ENCODE measurements at places on chromosomes 3 and 15.

- DNase-seq = peak; percentile 10
Observed at GRCh38 chr15:92663250-92663951, 7.8 kb upstream of the FAM174B start.

DNA sequence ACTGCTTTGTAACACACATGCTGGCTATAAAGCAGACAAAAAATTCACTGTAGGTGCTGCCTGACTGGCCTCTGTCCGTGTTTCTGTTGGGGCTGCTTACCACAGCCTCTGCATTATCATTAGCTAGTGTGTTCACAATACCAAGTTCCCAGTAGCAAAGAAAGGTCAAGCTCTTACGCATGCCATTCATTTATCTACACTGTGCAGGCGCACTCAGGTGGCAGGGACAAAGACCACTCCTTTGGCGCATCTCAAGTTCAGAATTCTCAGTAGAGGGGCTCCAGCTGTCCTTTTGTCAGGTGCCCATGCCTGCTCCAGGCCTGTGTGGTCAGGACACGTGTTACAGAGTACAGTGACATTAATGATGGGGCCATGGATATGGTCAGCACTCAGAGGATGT, 22.3 kb downstream of the MLH1 start:
- no peak for DNase-seq

DNA sequence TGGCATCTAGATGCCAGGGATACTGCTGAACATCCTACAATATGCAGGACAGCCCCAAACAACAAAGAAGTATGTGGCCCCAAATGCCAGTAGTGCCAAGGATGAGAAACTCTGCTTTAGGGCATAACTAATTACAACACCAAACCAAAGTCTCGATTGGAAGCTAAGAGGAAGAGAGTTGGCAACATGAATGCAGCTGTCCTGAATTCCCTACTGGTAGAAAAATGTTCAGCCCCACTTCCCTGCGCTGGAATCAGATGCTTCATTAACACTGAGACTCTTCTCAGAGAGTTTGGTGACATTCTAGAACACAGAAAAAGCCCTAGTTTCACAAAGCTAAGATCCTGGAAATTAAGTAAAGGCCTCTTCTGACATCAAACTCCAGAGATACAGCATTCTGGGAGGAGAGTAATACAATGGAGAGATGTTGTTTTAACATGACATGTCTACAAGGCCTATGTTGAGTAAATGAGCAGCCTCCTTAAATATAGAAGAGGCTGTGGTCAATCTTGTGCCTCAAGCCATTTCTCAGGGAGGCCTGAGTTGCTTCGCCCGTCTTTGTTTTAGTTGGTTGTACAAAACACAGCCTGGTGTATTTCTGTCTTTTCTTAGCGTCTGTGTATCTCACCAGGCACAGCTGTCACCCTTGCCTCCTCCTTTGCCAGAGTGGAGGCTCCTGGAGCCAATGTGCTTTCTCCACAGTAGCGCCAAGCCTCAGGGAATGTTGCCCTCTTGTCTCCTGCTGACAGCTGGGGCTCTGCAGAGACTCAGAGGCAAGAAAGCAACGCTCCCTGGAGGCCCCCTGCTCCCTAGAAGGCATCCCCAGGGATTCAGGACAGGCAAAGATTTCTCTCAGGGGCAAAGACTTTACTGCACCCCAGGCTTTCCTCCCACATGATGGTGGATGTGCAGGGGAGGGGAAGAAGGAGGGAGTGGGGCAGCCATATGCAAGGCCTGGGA, 25.1 kb upstream of the CTNNB1 start:
- no peak for DNase-seq

GRCh38 chr15:58043192-58043903, 22.2 kb downstream of the ALDH1A2 start:
- DNase-seq = no peak

- no peak for DNase-seq
Observed at GRCh38 chr3:5634411-5634810, 446.9 kb downstream of the EDEM1 start.

GRCh38 chr3:56355570-56356185, 112.6 kb downstream of the ERC2 start:
- DNase-seq = no peak

GRCh38 chr15:89514596-89515406, 18.4 kb upstream of the RHCG start:
- no peak for DNase-seq

- DNase-seq = no peak
Observed at GRCh38 chr3:112815981-112816380, 30.7 kb downstream of the CD200R1L start.

- DNase-seq = no peak
Observed at GRCh38 chr3:42822828-42823227, 13.6 kb downstream of the ACKR2 start.

GRCh38 chr3:186219211-186219638, 110.3 kb upstream of the ETV5 start:
- no peak for DNase-seq

DNA sequence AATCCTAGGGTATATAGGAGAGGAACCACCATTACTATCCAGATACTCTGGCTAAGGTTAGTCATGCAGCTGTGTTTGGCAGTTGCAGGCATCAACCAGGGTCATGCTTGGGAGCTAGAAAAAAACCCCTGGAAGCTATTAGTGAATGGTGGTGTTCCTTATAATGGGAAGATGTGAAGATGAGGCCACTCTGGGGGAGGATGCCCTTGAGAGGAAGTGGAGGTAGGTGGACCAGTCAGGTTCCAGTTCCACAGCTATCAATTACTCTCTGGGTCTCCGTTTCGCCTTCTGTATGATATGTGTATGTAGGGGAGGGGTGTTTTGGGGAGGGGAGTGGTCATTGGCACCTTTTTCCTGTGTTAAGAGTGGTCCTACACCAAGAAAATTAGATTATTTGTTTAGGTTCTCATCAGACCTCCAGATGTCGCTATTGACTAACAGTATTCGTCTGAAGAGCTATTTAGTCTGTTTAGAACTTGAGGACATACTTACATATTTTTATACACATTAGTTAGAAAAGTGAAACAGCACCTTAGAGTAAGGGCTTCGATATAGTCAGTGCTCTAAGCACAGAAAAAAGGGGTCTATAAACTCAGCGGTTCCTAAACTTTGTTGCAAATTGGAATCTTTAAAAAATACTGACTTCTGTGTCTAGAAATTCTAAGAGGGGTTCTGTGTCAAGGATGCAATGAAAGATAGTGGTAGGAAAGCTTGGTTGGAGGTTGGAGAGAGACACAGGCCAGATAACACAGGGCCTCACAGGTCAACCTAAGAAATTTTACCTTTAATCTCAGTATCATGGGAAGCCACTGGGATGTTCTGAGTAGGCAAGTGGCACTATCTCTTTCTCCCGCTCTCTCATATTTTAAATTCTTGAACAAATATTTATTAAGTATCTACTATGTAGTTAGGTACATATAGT, 9.1 kb upstream of the HPS3 start:
- no peak for DNase-seq

GRCh38 chr3:161414907-161415306, 43.6 kb upstream of the SPTSSB start:
- DNase-seq = no peak

DNA sequence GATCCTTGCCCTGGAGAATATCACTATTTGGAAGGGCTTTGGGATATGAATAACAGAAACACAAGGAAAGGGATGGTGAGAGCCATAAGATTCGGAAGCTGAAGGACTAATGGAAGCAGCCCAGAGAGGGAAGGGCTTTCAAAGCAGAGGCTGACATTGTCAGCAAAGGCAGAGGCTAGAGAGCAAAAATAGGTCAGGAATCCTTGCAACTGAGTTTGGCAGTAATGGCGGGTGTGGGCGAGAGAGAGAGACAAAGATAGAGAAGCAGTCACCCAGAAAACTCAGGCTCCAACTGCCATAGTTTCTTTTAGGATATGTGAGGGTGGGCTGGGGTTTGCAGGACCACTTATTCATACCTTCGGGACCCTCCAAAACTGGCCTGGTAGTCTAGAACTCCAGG, 248.6 kb downstream of the OPA1 start:
- no peak for DNase-seq

DNA sequence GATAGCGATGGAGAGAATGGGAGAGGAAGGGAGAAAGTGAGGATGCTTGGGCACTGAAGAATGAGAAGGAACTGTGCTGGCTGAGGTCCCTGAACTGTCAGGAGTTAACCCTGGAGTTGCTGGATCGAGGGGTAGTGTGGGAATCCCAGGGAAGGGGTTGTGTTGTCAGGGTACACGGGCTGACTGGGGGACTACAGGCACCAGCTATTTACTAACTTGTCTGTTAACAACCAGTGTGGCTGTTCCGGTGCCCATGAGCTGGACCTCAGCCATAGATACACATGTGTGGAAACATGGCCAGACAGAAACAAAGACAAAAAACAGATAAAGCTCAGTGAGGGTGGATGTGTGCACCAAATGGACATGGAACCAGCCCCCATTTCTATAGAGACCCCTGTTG, 55.1 kb downstream of the GASK1A start:
- no peak for DNase-seq

DNA sequence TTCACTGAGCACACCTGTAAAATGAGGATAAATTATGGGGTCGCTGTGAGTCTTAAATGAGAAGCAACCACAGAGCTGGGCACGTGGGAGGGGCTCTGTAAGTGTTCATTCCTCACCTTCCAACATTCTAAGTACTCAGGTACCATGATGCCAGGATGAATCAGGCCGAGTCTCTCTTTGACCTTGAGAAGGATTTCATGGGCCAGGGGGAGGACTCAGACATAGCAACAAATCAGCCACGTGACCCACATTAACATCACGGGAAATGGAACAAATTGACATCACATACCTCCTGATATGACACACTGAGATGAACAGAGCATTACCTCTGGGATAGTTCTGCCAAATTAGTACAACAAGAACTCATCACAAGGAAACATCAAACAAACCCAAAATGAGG, 35.2 kb upstream of the USP3 start:
- DNase-seq = peak; percentile 42

DNA sequence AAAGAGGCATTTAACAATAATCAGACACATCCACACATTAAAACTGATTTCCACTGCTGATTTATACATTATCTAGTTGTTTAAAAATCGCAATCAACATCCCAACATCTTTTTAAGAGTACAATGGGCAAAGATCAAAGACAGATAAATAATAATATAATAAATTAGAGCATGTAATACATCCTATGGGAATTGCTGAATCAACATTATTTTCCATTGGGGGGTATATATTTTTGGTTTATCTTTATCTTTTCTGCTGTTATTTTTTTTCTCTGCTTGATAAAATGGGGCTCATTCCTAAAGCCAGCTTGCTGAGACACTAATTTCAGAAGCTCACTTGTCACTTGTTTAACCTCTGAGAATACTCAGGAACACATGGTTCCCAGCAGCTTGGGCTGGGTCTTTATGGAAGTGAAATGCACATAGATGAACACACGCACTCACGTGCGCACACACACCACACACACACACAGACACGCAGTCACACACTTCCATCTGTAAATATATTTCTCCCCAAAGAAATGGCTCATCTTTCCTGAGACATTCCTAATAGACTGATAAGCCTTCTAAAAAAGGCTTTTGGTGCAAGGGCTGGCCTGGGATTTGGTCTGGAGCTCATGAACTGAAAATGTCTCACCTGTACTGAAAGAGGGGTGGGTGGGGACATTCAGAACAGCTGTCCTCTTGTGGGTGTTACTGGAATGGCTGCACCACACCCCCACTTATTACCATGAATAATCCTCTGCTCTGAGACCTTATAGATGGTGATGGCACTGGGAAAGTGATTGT, 3.5 kb upstream of the PPIB start:
- no peak for DNase-seq

- DNase-seq = no peak
Observed at GRCh38 chr3:114392831-114393230, 99.0 kb downstream of the TIGIT start.

DNA sequence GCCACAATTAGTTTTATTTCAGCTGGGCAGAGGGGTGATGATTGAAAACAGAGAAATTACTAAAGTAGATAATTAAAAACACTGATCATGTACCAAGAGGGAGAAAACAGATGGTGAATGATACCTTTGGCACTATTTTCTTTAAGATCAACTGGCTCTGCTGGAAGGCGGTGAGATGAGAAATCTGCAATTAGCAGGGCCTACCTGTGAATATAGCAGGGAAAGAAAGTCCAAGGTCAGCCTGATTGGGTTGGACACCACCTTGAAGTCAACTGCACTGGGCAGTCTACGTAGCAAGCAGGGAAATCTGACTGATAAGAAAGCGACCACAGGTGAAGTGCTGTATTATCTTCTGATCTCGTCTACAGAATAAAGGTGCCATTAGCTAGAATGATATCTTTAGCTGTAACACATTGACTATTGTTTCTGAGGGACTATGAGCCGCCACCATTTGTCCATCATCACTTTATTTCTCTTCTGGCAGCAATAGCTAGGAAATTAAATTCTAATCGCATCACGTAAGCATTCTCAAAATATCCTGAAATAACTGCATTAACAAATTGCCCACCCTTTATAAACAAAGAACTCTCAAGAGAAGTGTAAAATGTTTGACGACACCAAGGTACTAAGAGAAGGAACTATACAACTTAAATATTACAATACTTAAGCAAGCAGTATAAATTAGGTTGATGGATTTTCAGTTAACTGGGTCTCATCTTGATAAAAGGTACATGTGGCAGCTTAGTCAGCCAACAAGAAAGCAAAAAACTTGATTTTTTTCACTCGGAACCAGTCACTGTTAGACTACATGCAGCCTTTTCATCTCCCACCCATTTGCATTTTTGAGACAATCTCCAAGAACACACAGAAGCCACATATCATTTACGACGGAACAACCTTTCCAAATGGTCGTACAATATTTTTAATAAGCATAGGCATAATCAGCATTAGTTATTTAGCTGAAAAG, 1.3 kb downstream of the NEDD4 start:
- no peak for DNase-seq

GRCh38 chr3:133763797-133764683, 17.8 kb downstream of the TF start:
- no peak for DNase-seq

DNA sequence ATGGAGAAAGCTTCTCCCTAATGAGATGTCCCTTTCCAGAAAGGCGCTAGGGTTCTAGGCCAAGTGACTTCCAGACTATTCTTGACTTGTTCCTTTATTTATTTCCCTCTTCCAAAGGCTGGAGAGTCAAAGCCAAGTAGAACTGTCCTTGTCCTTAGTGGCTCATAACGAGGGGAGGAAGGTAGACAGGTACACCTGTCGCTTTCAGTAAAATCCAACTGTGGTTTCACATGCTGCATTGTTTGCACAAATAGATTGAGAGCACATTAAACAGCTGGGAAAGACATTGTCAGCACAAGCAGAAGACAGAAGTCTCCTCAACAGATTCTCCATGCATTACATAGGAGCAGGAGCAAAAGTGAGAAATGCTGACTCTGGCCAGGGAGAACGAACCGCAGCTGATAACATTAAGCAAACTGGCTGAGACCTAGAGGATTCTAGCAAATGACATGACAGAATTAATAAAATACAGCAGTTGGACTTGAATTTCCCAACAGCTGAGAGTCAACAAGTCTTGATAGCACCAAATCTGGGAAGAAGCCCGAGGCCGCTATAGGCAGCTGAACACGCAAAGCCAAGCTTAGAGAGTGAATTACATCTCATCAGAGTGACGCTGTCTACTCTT, 227.7 kb downstream of the TLE3 start:
- no peak for DNase-seq

GRCh38 chr3:179455954-179456353, 4.7 kb upstream of the GNB4 start:
- no peak for DNase-seq
